ENCODE measurements at places on chromosomes 3 and 15.

- DNase-seq = no peak
Observed at GRCh38 chr15:77144492-77145070, 73.7 kb upstream of the TSPAN3 start.

DNA sequence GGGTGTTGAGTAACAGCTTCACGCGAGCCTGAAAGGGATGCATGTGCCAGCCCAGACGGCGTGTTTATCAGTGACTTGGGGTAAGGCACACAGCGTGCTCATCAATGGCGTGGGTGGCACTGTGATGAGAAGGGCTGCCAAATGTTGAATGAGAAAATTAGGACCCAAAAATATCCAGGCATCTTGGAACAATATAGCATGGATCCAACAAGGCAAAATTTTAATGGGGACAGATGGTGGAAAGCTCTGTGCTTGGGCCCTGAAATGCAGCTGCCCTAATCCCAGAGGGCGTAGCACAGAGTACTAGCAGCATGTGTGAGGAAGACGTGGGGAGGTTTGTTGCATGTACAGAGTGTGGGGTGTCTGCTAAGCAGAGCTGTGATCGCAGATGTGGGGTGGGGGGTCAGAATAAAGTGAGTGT, 48.9 kb downstream of the SSUH2 start:
- DNase-seq = no peak

DNA sequence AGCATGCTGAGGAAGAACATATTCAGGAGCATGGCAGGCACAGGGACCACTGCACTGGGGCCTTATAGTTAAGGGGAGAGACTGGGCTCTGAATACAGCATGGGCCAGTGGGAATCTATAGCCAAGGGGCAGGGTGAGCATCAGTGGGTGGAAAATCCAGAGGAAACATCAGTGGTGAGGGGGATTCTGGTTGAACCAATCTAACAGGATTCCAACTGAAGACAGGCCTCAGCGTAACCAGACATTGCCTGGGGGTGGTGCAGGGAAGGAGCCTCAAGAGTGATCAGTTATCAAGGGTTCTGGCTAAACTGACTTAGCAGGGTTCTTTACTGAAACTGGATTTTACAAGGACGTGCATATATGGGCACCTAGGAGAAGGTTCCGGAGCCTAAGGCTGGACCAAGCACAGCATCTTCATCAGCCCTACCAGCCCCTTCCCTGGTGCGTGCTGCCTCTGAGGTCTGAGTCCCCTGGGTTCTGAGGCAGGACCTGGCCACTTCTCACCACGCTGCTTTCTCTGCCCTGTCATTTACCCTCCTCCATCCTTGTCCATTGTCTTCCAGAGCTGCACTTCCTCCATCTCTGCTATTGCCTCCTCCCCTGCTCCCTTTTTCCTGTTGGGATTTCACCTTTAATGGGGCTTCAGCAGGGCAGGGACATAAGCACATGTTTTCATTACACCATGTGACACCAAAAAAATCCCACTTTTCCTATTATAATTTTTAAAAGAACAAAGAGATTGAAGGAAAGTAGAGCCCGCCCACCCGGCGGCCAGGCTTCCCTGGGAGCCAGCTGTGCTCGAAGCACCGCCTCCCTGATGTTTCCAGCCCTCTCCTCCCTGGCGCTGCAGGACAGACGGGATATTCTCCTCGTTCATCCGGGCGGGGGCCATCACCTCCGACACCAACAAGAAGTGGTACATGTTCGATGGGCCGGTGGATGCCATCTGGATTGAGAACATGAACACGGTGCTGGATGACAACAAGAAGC, 52.1 kb downstream of the DNAH1 start:
- no peak for DNase-seq

GRCh38 chr3:168796339-168796738, 700.6 kb upstream of the GOLIM4 start:
- no peak for DNase-seq

- peak; percentile 61 for DNase-seq
Observed at GRCh38 chr15:66390678-66391077, 4.0 kb downstream of the MAP2K1 start.

DNA sequence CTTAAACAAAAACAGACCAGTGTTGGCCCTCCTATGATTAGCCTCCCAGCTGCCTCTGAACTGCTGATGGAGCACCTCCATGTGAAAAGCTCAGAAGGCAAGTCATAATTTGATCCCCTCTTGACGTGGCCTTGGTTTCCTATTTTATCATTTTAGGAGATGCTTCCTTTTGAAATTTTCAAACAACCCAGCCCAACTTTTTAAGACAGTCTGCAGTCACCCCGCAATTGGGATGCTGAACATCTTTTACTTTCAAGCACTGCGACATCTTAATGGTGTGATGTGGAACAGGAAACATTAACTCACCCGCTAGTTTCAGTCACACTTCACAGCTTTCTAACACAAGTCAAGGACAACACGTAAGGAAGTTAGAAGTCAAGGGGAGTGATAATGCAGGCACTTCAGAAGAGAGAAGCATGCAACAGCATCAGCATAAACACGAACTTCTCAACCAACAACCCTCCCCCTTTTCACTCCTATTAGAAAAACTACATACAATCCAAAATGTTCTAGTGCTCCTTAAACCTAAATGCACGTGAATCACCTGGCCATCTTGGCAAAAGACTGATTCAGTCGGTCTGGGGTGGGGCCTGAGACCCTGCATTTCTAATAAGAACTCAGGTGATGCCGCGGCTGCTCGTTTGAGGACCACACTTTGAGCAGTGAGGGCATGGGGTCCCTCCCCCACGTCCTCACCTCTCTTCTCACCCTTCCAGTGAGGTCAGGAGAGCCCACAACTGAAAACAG, 161.5 kb downstream of the FOXP1 start:
- peak; percentile 63 for DNase-seq

- no peak for DNase-seq
Observed at GRCh38 chr15:67570875-67571647, 28.6 kb downstream of the MAP2K5 start.

- DNase-seq = no peak
Observed at GRCh38 chr15:76941636-76942035, 10.1 kb downstream of the RCN2 start.

GRCh38 chr3:178465260-178466180, 70.7 kb upstream of the KCNMB2 start:
- DNase-seq = peak; percentile 47

Data from GM06990 (cell line).